ENCODE measurements at places on chromosomes 1 and 21.

- DNase-seq = no peak
These were observed 108.8 kb downstream of the TNFSF18 start for GRCh38 chr1:172941945-172942344.

DNA sequence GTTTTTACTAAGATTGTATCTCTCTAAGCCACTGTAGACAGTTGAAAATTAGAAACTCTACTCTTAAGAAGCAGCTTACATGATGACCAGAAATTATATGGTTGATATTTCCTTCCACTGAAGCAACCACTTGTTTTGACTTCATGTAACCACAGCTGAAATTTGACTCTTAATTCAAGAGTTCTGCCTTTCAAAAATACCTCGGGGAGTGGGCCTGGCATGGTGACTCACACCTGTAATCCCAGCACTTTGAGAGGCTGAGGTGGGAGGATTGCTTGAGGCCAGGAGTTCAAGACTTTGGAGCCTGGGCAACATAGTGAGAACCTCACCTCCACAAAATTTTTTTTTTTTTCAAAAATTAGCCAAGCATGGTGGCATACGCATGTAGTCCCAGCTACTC lies 4.3 kb downstream of the AMPD1 start:
- no peak for DNase-seq

GRCh38 chr1:31798086-31798432 lies 17.8 kb downstream of the SPOCD1 start:
- no peak for DNase-seq

DNA sequence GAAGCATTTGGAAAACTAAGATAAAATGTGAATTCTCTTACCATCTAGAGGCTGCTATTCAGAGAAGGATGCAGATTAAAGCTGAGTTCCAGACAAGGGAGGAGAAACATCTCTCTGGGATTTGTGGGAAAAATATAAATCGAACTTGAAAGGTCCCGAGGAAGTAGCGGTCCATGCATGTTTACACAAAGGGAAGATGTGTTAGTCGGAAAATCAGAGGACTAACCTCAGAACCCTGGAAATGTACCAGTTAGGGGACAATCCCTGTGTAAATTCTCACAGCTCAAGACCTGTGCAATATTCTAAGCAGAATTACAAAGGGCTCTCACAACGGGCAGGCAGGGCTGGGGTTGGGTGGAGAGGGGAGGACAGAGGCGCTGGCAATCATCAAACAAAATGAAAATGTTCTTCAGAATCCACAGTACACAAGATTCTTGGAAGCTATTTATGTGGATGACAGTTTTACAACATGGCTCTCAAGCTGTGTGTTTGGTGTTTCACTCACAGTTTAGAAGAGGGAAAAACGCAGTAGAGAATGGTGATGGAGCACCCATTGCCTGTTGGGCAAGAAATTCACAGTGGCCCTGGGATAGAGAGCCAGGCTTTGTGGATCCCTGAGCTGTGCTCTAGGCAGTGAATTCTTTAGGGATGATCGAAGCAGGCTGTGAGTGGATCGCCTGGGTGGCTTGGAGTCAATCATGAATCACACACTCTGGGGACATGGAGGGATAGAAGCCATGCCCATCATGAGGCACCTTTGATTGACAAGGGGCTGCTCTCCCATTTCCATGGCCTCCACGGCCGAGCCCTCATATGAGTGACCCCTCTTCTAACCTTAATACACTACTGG lies 47.6 kb downstream of the KCNJ6 start:
- no peak for DNase-seq

DNA sequence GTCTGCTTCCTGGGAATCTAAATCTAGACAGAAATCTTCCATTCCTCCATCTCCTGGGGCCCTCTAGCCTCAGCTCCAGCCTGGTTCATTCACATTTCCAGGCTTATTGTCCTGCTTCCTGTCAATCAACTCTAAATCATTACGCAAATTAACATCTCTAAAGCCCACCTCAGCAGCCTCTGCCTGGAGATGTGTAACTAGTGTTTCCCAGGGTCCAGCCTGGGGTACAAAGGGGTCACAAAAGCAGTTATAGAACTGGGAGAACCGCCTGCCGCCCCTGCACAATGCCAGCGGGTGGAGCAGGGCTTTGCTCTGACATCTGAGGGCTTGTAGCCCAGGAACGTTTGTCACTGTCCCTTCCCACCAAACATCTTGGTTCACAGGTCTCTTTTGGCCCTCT lies 373.5 kb downstream of the RRAGC start:
- DNase-seq = no peak

- DNase-seq = no peak
These were observed 19.0 kb downstream of the CLIC6 start for GRCh38 chr21:34687745-34688144.

DNA sequence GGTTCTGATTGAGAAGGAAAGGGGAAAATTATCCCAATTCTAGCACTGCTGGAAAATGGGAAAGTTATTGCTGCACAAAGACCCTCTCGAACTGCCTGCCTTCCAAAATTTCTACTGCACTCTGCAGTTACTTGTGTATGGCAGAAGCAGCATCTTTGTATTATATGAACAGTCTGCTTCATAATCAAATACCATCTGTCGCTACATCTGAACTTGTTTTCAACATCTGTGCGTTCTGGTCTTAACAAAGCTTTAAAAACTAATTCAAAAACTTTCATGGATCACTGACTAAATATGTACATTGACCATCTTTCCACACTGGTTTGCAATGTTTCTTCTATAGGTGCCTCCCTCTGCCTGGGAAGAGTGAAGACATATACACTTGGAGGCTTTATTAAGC lies 79.2 kb downstream of the PROX1 start:
- DNase-seq = no peak

DNA sequence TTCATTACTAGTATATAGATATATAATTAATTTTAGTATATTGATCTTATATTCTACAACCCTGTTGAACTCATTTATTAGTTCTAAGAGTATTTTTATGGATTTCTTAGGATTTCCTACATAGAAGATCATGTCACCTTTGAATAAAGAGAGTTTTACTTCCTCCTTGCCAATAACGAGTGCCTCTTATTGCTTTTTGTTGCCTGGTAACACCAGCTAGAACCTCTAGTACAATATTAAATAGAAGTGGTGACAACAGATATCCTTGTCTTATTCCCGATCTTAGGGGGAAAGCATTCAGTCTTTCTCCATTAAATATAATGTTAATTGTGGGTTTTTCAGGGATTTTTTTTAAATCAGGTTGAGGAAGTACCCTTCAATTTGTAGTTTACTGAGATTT lies 40.8 kb downstream of the WNT2B start:
- DNase-seq = no peak

DNA sequence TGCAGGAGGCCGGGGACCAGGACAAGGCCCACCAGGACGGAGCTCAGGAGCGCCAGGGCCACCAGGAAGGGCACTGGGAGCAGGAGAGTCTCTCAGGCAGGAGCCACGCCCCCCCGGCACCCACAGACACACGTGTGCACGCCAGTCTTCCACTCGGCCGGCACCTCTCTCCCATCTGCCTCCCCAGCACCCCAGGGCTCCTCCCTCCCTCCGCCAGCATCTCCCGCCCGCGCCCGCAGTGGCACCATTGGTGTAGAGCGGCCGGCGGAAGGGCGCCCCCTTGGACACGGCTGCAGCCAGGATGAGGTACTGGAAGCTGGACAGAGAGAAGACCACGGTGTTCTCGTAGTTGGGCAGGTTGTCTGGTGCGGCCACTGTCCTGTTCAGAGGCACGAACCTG lies 6.1 kb upstream of the MFAP2 start:
- no peak for DNase-seq

- DNase-seq = no peak
These were observed 3.6 kb downstream of the MAN1C1 start for GRCh38 chr1:25620211-25620610.

DNA sequence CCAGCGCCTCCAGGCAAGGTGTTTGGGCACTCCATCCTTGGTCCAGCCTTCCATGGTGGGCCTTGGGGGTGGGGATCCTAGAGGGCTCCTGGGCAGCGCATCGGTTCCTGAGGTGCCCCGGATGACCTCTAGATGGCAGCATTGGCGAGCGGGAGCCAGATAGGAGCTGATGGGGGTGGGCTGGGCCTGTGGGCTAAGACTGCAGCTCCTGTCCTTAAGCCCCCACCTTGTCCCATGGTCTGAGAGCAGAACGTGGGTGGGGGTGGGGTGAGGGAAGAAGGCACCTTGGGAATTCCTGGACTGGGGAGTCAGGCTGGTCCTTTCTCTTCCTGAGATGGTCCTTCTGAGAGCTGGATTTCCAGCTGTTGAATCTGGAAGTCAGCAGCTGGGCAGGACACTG lies 93.4 kb upstream of the CSF3R start:
- peak; percentile 23 for DNase-seq

- no peak for DNase-seq
These were observed 19.7 kb downstream of the PPFIA4 start for GRCh38 chr1:203045821-203046594.

GRCh38 chr1:199937661-199938060 lies 89.8 kb upstream of the NR5A2 start:
- no peak for DNase-seq

DNA sequence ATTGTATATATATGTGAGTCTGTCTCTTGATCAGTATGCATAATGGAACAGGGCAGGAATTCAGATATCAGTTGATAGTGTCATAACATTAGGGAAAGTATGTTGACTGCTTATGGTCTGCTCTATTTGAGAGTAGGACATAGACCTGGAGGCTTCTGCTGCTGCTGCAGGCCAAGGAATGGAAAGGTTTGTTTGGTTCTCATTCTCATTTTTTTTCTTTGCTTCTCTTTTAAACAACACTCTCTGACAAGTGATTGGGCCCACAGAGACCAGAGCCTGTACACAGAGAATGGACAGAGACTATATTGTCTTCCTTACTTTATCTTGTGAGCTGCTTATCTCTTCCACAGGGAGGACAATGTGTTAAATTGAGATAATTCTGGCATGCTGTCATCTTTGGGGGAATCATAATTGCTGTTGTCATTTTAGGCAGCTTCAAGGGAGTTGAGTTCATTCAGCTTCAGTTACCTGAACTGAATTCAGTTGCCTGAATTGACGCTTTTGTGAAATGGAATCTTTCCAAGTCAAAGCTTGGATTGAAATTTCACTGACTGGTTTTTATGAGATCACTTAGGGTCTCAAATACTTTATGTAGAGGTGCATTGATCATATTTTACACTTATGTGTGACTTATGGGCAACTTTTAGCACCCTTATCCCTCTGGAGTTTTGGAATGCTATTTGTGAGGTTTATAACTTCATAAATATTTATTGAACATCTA lies 16.9 kb downstream of the CAP1 start:
- no peak for DNase-seq

DNA sequence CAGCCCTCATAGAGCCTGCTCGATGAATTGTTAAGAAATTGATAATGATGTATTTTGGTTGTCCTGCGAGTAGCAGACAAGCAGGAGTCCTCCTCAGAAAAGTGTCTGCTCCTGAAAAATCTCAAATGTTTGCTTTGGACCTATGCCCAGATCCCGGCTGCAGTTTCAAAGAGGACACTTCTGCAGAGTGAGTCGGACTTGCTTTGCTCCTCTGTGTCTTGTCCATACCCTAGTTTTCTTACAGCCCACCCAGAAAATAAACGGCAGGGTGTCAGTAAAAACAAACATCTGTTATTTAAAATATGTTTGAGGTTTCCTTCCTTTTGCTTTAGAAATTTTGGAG lies 2.8 kb downstream of the S100A10 start:
- DNase-seq = no peak

GRCh38 chr1:235206533-235207208 lies 45.6 kb upstream of the RBM34 start:
- no peak for DNase-seq

DNA sequence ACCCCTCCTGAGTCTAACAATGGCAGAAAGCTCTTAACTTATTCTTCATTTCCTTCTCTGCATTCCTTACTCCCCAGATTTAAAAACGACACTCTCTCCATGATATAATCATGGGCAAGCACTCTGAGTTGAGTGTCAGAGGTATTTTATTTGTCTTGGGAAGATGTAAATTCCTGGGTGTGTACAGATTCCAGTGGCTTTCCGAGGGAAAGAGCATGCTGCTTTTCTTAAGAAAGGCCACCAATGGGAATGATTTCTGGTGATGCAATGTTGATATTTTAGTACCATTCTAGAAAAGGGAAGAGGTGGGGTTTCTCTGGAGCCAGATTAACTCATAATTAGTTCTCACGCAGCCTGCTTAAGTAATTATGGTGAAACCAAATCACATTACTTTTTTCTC lies 47.8 kb upstream of the BTG3 start:
- DNase-seq = no peak

GRCh38 chr1:30816211-30817076 lies 58.9 kb upstream of the LAPTM5 start:
- no peak for DNase-seq
